NCI-H2081 treated with DMSO at 0.1 percent for 48 hours (cell line): ENCODE measurements at places on chromosomes 11 and 22.

- DNase-seq = no peak
Observed at GRCh38 chr11:70498976-70499801, 100.9 kb downstream of the CTTN start.

DNA sequence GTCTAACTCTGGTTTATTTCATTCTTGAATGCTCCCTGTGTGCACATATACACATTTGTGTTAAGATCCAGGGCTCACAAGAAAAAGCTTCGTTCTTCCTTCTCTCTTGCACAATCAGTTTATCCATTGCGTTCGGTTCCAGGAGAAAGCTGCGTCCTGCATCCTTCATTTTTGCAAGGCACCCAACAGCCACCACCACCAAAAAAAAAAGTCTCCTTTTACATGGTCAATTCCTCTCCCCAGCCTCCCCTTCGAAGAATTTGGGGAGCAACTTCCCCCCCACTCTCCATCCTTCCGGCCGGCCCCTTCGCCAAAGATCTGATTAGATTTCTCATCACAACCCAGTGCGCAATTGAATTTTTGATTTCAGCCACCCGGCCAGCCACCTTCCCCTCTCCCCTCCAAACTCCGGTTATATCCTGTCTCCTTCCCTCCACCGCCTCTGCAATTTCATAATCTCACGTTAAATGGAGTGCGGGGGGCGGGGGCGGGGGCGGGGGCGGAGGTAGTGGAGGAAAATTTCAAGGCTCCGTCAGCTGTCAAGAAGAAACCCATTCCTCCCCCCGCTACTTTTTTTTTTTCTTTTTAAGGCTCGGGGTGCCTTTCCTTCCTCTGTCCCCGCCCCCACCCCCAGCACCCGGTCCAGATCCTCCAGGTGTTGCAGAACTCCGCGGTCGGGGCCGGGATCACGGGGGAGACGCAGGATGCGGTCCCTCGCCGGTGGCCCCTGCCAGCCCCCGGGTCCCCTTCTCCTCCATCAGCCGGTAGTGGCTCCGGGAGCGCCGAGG is 1166.5 kb downstream of the LRRC4C start:
- no peak for DNase-seq

- DNase-seq = no peak
Observed at GRCh38 chr11:83692675-83693074, 406.5 kb upstream of the CCDC90B start.

DNA sequence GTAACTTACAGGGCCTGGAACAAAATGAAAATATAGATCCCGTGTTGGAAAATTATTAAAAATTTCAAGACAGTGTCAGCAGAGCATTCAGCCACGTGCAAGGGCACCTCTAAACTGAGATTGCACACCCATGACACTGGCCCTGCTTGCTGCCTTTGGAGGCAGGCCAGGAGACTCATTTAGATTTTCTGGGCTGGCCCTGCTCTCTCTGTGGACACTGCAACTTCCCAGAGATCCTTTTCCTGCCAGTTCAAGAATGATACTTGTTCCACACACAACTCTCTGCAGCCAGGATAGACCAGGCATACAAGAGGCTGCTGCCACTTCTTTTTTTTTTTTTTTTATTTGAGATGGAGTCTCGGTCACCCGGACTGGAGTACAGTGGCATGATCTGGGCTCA is 56.7 kb upstream of the PTPRJ start:
- DNase-seq = no peak

- DNase-seq = no peak
Observed at GRCh38 chr11:40403321-40403720, 1056.1 kb downstream of the LRRC4C start.

- no peak for DNase-seq
Observed at GRCh38 chr22:49935561-49935960, 17.1 kb downstream of the CRELD2 start.

DNA sequence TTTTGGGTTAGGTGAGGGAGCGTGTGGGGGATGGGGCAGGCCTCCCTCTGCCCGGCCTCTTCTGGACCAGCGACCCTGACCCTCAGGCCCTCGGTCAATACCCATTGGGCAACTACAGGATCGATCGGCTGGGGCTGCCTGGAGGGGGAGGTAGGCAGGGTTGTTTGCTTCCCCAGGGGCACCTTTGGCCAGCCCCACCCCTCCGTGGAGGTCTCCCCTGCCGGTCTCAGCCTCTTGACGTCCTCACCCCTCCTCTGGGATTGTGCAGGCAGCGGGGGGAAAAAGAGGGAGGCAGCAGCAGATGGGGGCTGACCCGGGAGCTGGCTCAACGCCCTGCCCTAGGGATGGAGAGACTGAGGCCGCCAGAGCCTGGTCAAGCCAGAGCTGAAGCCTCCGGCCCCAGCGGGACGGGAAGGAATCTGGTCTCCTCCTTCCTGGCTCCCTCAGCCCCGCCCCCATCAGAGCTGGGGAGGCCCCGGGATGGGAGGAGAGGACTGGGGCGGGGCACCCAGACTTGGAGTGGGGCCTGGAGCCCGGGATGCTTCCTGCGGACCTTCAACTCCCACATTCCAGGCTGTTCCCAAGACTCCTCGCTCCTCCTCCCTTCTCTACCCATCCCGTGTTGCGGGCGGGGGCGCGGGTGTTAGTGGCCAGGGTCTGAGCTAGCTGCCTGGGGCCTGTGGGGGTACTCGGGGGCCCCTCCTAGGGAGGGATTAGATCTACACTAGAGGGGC is 14.4 kb upstream of the CDC42EP1 start:
- no peak for DNase-seq

- no peak for DNase-seq
Observed at GRCh38 chr11:130527636-130528297, 79.3 kb downstream of the ADAMTS15 start.

DNA sequence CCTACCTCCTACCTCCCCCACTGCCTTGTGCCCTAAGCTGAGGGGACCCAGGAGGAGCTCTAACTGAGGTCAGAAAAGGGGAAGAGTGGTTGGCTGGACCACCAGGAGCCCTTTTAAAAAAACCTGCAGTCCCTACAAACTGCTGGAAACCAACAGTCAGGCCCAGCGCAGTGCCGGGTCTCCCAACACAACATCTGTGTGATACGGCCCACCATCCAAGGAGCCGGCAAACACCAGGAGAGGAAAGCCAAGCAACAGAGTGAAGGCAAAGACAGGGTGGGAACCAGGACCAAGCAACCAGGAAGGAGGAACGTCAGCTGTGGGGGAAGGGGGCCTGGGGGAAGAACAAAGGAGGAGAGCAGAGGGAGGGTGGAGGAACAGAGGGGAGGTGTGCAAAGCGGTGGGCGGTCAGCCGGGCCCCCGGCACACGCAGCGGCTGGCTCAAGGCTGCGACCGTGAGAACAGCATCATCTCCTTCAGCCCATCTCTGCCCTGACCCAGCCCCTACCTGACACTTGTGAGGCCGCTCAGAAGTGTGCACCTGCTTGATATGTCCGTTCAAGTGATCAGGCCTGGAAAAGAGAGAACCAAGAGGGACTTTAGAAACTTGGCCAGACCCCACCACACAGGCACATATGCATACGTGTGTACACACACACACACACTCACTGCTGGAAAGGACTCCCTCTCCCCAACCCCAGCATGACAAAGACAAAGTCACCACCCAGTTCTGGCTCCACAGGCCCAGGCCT is 3.6 kb downstream of the PATZ1 start:
- no peak for DNase-seq

- DNase-seq = no peak
Observed at GRCh38 chr11:10108915-10109680, 184.9 kb downstream of the SBF2 start.

DNA sequence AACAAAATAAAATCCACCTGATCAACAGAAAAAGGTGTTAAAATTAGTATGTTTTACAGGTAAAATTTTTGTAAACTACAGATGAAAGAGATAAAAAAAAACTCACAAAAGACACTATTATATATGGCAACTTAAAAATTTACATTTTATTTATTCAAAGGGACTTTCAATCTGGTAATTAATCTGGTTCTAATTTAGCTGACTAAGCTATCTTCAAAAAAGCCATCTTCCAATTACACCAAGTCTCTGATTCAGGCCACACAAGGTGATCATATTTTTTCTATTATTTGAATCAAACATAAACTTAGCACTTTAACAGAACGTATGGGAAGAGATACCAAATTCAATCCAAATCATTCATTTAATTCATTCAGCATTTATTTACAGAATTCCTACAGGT is 7.6 kb downstream of the MRE11 start:
- no peak for DNase-seq

DNA sequence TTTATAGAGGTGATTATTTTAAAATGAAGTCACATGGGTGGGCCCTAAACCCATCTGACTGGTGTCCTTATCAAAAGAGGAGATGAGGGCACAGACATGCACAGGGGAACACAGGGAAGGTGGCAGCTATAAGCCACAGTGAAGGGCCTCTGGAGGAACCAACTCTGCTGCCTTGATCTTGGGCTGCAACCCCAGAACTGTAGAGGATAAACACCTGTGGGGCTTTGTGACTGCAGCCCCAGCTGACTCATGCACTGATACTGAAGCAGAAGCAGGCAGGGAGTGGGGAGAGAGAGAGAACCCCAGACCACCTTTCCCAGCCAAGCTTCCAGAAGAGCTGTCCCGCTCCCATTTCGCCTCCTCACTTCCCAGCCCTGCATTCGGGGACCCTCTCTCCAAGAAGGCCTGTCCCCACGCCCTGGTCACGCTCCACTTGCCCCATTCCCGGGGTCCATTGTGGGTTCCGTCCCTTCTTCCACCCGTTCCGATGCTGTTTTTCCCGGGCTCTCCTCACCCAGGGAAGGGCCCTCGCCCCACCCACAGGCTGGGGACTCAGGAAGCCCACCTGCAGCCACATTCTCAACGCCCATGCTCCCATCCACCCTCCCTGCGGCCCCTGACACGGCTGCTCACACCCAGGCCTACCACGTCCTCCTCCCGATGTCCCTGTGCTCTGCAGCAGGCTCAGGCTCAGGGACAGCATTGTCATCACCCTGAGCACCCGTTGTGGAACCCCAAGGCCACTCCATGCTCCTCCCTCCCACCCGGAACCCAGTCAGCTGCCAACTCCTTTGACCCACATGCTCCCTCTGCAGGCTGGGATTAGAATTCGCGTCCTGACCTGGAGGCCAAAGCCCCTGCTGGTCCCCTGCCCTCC is 90.8 kb upstream of the SHANK2 start:
- DNase-seq = no peak

DNA sequence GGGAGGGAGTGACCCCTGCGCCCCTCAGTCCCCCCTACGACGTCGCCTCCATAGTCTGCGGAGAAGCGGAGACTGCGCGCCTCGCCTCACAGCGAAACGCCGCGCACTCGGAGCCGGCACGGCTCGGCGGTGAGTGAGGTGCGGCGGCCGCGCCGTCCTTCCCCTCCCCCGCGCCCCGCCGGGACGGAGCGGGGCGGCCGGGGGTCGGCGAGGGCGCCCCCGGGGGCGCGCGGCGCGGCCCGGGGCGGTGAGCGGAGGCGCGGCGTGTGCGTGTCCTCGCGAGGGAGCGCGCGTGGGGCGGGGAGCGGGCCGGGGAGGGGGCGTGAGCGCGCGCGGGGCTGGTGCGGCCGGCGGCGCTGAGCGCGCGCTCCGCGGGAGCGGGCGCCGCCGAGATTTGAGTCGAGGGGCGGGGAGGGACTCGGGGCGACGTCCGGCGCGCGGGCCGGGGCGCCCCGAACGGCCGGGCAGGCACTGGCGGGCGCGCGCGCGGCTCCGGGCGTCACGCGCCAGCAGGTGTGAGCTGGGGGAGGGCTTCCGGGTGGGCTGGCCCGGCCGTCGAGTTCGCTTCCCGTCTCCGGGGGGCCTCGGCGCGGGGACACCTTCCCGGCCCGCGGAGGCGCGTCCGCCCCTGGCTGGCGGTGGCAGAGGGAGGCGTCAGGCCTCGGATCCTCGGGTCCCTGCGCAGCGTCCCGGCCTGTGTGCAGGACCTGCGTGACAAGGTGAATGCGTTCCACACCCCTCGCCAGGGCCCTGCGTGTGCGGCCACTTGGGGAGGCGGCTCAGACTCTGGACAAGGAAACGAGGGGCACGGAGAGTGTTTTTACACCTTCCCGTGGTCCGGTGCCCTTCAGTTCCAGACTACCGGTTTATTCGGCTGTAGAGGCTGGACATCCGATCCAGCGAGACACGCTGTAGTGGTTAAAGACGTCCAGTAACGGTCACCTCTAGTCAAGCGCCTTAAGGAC is 50.4 kb downstream of the FAM83F start:
- no peak for DNase-seq
